ENCODE measurements at places on chromosomes 4 and X.

DNA sequence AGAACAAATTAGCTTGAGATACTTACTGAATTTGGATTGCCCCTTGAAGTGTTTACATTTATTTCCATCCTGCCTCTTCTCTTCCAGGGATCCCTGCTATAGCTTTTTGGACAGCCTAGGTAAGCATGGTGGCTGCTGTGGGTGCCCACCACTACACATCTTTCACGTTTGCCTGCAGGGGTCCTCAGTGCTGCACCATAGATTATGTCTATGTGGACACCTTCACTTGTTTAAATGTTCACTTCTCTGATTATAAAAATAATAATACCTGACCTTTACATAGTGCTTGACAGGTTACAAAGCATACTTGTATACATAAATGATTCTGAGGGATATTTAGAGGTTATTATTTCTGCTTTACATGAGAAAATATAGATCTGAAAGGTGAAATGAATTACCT lies 67.9 kb upstream of the SLC4A4 start:
- no peak for DNase-seq

- no peak for DNase-seq
Measured at GRCh38 chr4:11471618-11472017, 42.9 kb upstream of the HS3ST1 start.

GRCh38 chrX:53086464-53086863 lies 4.3 kb downstream of the TSPYL2 start:
- DNase-seq = no peak

GRCh38 chr4:32624943-32625603 lies 1904.9 kb downstream of the PCDH7 start:
- no peak for DNase-seq

DNA sequence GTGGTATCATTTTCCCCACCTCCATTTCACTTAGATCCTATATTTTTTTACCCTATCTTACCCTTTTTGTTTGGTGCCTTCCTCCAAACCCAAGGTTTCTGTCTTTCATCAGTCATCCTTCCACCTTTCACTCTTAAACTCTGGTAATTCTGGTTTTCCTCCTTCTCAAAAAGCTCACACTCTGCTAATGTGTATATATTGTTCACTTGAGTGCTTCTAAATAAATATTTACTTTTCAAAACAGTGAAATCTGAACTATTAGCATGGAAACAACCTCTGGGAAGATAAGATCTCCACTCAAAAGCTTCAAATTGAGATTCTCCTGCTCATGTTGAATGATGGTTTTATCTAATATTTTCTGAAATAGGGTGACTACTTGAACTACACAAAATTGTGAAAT lies 21.5 kb downstream of the XIAP start:
- no peak for DNase-seq

GRCh38 chr4:159188646-159189045 lies 85.8 kb downstream of the RAPGEF2 start:
- no peak for DNase-seq

DNA sequence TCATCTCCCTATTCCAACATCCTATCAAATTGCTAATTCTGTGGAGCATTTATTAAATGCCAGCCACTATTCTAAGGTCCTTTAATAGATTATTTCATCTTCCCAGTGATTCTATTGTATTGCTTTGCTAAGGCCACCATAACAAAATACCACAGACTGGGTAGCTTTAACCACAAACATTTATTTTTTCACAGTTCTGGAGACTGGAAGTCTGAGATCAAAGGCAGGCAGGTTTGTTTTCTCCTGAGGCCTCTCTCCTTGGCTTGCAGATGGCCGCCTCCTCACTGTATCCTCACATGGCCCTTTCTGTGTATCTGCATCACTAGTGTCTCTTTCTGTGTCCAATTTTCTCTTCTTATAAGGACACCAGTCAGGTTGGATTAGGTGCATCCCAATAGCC lies 64.5 kb downstream of the CPE start:
- no peak for DNase-seq

GRCh38 chrX:154731881-154732280 lies 19.0 kb downstream of the GAB3 start:
- DNase-seq = no peak
